ENCODE measurements at places on chromosomes 12 and 14.

- no peak for DNase-seq
Measured at GRCh38 chr12:115489253-115489652, 788.2 kb downstream of the MED13L start.

DNA sequence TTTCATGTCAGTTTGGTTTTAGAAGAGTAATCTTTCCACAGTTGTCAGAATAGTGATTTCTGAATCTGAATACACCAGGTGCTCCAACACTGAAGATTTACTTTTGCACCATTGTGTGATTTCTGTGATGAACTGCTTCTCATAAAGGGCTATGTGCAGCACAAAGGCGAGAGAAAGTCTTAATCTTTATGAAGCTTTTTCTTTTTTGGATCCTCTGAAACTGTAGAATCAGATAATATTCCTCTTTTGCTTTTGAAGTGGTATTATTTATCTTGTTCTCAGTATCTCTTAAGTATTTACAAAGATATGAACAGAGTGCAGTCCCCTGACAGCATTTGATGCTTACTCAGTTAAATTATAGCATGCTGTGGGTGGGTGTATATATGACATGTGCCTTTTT, 207.8 kb downstream of the NAV3 start:
- DNase-seq, result no peak

GRCh38 chr14:92945544-92945943, 22.6 kb downstream of the CHGA start:
- peak; percentile 20 for DNase-seq

GRCh38 chr12:32098112-32098511, 8.5 kb upstream of the BICD1 start:
- no peak for DNase-seq

DNA sequence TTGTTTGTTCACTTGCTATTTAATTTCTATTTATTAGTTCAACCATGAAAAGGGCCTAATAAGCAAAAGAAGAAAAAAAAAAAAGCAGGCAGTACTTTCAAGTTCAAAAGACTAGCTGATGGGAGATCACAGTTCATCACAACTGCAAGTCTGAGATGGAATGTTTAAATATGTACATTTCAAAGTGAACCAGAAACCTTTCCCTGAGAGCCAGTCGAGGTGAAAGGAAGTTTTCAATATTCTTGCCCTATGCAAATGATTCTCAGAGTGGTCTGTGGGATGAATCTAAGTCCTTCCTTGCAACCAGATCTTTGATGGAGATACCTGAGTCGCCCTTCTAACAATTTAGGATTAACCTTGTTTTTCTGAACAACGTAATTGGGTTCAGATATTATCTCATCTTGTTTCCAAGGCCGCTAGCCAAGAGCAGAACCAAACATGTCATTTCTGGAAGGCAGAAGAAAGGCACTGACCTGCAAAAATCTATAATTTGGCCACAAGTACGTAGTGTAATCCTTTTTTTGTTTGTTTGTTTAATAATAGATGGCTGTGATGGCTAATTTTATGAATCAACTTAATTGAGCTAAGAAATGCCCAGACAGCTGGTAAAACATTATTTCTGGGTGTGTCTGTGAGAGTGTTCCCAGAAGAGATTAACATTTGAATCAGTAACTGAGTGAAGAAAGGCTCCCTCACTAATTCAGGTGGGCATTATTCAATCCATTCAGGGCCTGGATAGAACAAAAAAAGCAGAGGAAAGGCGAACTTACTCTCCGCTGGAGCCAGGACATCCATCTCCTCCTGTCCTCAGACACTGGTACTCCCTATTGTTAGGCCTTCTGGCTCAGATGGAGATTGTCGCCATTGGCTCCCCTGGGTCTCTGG, 171.1 kb upstream of the TMPO start:
- DNase-seq, result no peak

DNA sequence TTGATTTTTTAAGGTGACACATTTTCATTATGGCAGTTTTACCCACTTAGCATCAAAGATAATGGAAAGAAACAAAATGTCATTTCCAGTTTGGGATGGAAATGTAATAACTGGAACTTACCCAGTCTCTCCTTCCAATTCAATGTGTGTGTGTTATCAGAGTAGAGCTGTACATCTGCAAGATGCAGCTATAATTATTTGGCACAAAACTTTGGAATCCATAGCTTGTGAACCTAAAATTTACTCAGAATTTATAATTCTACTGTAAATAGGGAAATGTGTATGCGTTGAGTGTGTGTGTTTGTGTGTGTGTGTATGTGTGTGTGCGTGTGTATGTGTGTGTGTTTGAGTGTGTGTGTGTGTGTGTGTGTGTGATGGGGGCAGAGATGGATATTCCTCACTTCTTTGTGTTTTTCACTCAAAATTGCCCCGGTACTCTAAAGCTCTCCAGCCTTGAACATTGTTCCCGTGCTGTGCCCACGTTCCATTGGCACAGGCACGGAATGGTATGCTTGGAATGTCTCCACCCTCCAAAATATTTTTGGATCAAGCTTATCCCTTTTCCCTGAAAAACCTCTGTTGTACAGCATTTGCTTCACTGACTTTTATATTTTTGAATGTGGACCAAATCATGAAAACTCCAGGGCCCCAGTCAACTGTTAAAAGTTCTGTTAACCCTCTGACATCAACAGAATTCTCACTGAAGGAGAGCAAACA, 150.2 kb upstream of the BMP4 start:
- no peak for DNase-seq

GRCh38 chr14:68544081-68544892, 248.6 kb downstream of the ZFP36L1 start:
- DNase-seq, result no peak

- DNase-seq, result no peak
Measured at GRCh38 chr12:92558806-92559205, 144.0 kb upstream of the PLEKHG7 start.

DNA sequence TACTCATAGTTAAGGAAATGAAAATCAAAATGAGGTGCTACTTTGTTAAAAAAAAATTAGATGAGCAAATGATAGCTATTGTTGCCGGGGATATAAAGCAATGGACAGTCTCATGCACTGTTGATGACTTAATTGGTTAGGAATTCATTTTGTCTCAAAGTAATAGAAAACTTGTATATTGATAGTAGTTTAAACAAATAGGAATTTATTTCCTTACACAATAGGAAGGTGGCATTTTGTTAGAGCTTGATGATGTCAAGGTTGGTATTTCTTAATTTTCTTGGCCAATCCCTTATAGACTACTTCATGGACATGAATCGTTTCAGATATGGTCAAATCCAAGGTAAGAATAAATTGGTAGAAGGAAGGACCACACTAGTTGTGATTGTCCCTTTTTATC, 7.8 kb downstream of the PRPF39 start:
- DNase-seq, result no peak

DNA sequence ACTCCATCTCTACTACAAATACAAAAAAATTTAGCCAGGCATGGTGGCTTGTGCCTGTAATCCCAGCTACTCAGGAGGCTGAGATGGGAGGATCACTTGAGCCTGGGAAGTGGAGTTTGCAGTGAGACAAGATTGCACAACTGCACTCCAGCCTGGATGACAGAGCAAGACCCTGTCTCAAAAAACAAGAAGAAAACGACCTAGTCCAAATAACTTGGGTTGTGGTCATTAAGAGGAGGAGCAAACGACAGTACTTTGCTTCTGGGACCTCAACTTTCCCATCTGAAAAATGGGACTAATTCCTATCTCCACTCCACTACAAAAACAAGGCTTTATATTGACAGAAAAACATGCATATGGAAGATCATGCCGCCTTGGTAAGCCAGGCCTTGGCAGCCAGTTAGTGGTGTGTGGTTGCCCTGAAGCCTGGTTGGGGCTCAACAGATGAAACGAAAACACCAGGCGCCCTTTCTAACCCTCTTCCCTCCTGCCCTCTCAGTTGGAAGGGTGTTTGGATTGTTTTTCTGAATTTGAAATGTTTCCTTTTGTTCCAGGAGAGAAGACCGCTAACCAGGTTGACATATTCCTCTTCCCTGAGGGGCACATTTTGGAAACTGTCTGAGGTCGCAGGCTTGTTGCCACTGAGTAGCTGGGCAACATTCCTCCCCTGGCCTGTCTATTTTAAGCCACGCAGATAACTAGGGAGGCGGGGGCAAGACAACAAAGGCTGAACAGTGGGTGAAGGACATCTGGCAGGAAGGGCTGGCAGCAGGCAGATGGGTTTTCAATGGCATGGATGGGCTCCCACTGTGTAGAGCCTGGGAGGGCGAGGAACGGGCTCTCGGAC, 13.7 kb upstream of the VPS37B start:
- DNase-seq, result peak; percentile 26

GRCh38 chr12:88418856-88419497, 161.3 kb downstream of the KITLG start:
- DNase-seq, result no peak

DNA sequence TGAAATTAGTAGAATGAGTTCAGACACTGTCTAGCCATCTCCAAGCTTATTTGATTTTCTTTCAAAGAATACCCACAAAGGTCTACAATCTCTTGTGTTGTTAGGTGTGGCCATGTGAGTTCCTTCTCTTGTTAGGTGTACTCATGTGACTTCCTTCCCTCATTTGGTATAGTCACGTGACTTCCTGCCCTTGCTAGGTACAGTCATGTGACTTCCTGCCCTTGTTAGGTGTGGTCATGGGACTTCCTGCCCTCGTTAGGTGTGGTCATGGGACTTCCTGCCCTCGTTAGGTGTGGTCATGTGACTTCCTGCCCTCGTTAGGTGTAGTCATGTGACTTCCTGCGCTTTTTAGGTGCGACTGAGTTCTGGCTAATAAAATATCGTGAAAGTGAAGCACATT, 179.6 kb downstream of the TMX1 start:
- no peak for DNase-seq

GRCh38 chr12:58575256-58575655, 345.0 kb downstream of the LRIG3 start:
- no peak for DNase-seq

DNA sequence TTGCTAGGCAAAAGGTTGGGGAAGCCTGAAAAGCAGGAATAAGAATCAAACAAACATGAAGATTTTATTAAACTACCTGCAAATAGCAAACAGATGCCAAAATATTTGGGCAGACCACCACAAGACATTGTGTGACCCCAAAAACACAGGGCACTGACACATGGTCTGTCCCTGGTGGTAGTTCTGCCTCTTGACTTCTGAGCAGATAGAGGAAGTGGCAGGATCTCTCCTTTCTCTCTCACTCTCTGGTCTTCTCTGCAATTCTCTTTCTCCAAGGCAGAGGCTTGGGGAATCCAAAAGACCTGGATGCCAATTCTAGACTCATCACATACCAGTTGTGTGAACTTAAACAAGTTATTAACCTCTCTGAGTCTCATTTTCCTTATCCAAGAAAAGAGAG, 4.3 kb upstream of the PTGDR start:
- no peak for DNase-seq

DNA sequence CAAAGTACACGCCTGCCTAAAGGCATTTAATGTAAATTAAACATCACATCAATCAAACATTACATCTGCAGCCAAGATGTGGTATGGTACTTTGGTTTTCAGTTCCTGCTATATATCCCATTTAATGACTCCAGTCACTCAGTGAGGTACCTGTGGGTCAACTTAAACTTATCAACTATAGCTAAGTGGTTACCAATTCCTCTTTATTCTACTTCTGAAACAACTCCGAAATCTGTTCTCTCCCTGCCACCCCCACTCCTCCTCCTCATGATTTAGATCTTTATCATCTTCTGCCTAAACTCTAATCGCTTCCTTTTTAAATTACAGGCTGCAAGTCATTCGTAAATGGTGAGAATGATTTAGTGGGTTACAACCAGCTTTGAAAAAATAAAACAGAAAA, 57.9 kb downstream of the BCL2L14 start:
- no peak for DNase-seq

DNA sequence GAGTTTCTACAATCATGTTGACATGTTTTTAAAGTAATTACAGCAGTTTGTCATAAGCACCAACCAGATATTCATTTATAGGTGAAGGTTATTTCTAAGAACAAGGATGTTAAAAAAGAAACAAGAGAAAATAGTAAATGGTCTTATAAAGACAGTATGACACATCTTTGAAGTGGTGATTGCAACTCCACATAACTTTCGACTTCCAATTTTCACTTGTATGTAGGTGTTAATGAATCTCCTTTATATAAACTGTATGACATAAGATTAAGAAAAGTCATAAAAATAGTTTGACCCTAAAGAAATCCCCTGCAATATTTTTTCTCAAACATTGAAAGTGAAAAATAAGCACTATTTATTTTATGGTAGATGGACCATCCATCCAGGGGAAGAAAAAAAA, 144.8 kb upstream of the PTPRQ start:
- DNase-seq, result no peak

- DNase-seq, result no peak
Measured at GRCh38 chr14:38310420-38310995, 54.6 kb upstream of the CLEC14A start.

- no peak for DNase-seq
Measured at GRCh38 chr12:89951050-89951693, 242.5 kb upstream of the ATP2B1 start.

- DNase-seq, result no peak
Measured at GRCh38 chr12:68332728-68333630, 817 bp upstream of the MDM1 start.

- DNase-seq, result no peak
Measured at GRCh38 chr12:50256761-50257160, 26.6 kb downstream of the LIMA1 start.

DNA sequence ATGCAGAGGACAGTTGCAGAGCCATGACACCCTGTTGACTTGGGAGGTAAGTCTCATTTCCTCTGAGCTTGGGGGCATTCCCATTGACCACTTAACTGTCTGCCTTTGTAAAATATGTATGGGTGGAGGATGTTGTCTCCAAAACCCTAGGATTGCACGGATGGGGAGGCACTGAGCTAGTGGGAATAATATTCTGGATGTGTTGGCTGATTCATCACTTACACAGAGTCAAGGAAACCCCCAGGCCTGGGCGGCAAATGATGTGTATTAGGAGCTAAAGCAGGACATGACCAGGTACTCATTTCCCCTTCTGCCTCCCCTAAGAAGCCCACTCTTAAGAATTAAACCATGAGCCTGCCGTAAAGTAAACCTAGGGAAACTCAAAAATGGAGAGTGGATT, 319.4 kb downstream of the VRK1 start:
- no peak for DNase-seq

- no peak for DNase-seq
Measured at GRCh38 chr14:35438910-35439713, 34.6 kb upstream of the NFKBIA start.

DNA sequence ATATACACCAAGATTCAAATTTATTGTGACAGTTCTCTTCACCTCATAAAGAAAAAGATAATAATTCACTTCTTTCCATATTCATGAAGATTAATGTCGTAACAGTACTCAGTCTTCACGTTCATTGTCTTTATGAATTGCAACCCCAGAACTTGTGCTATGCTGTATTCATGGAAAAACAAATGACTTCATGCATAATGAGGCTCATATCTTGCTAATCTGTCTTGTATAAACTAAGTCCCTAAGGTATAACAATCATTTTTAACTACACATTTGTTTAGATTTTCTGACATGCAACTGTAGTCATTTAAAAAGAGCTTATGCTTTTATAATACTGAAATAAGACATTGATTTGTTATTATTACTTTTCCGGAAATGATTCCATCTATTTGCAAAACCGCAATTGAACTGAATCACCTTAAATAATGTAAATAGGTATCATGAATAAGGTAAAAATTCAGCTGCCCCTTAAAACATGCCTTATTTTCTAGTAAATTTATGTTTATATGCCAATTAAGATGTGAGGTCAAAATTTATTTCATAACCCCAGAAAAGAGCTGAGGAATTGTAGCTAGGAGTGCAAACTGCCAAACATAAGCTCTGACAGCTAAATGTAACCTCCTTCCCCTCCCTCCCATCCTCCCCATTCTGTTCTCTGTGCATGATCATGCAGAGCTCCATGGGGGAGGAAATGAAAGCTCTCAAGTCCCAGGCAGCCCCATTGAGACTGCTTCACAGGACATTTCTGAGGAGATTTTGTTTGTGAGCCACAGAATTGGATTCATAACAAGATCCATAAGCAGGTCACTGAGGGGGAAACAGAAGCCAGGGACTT, 301.6 kb downstream of the ATP23 start:
- no peak for DNase-seq

Measured in NCI-H524 (cell line).